ENCODE measurements at places on chromosomes 3 and 15.

GRCh38 chr3:170211668-170212067 lies 10.6 kb upstream of the PRKCI start:
- no peak for DNase-seq

- DNase-seq = peak; percentile 83
Observed at GRCh38 chr3:71582612-71583565, 639 bp downstream of the FOXP1 start.

DNA sequence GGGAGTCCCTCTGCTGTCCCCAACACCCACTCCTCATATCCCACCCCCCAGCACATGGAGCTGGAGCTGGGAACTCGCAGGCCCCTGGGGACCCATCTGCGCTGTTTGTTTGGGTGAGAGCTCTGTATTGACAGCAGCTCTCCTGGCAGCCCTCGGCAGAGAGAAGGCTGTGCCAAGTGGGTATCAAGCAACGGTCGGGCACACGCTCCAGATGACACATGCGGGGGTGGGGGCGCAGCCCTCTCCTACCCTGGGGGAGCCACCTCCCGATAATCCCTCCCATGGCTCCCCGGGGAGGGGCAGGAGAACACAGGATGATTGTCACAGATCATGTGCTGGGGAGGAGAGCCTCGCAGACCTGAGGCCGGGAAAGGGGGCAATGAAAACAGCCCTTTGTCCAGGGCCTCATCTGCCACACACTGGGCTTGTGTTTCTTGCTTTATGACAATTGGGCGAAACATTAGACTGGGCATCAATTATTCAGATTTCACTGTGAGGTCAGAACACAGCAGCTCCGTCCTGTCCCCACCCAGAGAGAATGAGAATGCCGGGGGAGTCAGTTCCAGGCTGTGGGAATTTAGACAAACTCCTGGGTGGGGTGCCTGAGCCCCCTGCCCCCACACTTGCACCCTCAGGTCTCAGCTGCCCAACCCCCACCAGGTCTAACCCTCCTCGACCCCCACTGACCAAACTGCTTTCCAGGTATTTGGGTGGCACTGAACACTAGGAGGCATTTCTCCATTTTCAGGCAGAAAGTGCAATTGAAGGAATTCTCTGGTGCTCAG lies 46.4 kb upstream of the KLF13 start:
- DNase-seq = peak; percentile 29

DNA sequence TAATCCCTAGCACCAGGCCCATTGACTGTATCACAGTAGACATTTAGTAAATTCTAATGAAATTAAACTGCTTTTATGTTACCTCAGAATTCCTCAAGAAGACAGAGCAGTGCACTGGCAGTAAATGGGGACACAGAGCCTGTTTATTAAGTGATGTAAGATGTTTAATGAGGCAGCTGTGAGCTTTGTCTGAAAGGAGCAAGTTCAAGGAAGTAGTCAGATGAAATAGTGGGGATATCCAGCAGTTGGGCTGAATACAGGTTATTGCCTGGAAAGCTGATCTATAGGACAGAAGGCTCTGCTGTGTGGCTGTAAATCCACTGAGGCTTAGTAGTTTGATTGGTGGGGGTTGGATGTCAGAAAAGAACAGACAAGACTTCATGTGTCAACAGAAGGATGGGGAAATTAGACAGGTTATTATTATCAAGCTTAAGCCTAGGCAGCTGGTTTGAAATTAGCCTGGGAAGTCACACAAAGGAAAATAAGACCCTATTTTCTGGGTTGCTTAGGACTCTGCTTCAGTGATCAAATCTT lies 62.2 kb downstream of the PFN2 start:
- DNase-seq = no peak

GRCh38 chr3:26683902-26684301 lies 61.3 kb downstream of the LRRC3B start:
- DNase-seq = no peak

DNA sequence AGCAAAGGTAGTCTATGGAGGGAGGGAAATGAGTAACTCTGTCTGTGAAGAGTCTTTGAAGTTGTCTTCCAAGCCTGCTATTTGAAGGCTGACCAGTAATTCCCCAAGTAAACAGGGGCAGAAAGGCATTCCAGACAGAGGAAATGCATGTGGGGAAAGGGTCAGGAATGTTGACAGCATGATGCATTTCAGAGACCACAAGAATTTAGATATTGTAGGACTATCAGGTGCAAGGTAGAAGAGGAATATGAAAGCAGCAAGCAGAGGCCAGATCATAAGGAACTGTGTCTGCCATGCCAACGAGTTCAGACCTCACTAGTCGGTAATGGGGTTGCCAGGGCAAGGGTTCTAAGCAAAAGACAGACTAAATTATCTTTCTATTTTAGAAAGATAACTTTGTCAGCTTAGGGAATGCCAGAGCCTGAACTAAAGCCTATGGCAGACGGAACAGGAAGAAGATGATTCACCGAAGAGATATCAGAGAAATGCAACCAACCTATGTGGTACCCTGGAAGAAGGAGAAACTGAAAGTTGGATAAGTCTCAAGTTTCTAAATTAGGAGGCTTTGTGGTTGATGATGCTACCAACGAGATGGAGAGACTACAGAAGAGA lies 327.0 kb upstream of the RORA start:
- no peak for DNase-seq

DNA sequence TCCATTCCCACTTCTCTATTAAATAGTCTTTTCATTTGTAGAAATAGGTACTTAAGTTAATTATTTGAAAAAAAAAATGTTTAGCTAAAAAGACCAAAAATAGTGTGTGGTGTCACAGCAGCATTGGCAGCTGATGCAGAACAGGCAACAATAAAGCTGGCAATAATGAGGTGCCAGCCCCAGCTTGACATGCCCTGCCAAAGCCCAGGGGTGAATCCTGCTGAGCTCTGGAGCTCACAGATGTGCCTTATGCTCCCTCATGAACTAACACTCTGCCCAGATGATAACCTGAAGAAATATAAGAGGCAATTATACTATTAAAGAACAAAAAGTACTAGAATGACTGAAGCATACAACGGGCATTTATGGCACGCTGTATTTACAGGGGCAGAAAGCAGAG lies 63.8 kb downstream of the IGSF11 start:
- no peak for DNase-seq

DNA sequence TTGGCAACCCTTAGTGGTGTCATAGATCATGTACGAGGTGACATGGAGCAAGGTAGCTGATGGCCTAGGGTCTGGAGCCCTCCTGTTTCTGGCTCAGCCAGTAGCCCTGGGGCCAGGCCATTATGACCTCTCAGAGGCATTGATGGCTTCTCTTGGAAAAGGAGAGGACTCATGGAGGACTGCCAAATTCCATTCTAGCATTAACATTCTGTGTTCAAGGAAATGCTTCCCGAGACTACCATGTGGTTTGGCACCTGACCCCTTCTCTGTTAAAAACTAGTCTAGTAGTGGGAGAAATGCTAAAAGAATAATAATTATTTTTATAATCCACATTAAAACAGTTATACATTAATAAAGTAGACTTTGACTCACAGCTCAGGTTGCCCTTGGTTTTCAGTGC lies 40.2 kb upstream of the ADAMTSL3 start:
- no peak for DNase-seq

DNA sequence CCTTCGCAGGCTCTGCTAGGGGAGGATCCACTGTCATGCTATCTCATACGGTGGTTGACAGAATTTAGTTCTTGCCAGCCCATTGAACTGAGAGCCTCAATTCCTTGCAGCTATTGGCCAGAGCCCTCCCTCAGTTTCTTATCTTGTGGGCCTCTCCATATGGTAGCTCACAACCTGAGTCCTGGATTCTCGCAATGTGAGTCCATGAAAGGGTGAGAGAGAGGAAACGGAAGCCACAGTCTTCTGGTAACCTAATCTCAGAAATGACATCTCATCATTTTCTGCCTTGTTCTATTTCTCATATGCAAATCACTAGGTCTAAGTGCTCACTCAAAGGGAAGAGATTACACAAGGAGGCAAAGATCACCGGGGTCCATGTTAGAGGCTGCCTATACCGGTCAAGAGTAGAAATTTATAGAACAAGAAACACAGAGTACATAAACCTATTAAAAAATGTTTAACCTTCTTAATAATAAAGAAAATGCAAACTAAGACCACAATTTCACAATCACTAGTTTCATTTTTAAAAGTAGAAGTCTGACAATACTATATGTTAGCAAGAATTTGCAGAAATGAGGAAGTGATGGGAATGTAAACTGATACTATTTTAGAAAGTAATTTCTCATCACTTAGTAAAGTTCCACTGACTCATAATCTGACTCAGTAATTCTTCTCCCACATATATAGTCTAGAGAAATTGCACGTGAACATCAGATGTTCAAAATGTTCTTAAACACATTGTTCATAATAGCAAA lies 378.4 kb upstream of the AGTR1 start:
- no peak for DNase-seq

- no peak for DNase-seq
Observed at GRCh38 chr15:73994912-73995622, 551 bp downstream of the PML start.

GRCh38 chr3:24829011-24829581 lies 334.4 kb upstream of the THRB start:
- peak; percentile 84 for DNase-seq

DNA sequence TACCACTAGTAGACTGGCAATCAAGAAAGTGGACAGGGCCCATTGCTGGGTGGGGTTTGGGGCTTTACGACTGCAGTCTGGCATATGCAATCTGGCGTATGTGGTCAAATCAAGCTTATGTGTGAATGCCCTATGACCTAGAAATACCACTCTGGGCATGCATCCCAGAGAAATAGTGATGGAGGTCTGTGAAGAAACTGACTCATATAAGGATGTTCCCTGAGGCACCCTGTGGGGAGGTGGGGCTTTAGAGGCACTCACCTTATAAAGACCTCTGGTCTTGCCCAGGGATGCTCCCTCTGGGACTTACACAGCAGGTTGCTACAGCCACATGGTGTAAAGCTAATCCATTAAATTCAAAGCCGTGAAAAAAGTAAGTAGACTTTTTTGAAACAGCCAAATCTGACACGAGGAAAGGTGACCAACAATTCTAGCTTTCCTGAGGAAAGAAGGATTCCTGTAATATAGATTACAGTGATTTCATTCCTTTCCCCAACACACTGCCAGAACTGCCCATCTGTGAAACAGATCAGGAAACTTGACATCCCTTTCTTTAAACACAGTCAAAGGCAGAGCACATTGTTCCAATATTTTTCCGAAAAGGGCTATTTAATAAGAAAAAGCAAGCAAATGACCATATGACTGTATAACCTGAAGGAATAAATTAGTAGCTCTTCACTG lies 13.6 kb downstream of the RARRES1 start:
- no peak for DNase-seq

DNA sequence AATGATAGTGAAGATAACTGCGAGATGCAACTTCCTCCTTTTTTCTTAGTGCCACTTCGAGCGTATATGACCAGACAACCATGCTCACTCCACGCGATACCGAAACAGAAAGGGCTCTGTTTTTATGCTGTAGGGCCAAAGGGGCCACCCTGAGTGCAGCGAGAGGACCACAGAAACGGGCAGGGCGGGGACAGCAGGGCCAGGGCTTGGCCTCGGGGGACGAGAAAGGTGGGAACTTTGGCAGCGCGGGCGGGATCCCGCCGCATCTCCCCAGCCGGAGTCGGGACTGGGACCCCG lies 483 bp downstream of the VPS13C start:
- no peak for DNase-seq
